ENCODE measurements at places on chromosomes 4 and X.
A peak's percentile ranks its signal among the peaks of the same experiment; 100 is the strongest.

DNA sequence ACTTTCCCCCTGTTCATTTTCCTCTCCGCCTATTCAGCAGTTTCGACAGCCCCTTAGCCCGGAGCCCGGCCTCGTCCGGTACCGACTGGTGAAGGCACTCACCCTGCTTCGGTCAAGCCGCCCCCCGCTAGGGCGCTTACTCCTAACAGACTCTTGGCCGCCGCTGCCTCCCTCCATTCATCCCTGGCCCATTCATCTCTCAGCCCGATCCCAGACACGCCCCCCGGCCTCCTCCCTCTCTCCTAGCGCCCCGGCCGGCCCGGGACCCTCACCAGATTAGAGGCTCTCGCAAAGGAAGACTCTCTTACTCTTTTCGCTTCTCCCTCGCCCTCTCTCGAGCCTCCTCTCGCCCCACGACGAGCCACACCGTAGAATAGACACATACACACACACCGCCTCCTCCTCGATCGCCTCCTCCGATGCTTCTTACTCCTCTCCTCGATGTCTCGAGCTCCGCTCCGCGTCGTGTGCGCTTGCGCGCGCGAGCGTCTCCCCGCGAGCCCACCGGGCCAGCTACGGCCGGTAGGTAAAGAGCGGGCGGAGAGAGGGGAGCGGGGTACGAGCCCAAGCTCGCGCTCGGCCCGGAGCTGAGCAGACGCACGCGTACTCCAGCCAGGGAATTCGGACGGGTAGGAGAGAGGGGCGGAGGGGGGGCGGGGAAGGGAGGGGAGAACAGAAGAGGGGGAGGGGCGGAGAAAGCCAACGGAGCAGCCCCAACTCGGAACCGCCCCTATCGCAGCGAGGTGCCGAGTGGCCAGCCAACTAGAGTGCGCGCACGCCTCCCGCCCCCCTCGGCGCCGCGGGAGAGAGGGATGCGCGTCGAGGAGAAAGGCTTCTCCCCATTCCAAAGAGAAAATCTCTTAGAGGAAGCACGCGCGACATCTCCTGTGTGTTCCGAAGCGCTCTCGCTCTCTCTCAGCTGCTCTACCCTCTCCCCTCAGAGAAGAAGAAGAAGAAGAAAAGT is at the start of gene WNK3:
Gene WNK3 (minus strand): TSS at position 633 of the 964 bp plus-strand sequence.
- DNase-seq = peak; percentile 78

- no peak for DNase-seq
Measured at GRCh38 chr4:169841776-169842175, 84.0 kb upstream of the HPF1 start.

DNA sequence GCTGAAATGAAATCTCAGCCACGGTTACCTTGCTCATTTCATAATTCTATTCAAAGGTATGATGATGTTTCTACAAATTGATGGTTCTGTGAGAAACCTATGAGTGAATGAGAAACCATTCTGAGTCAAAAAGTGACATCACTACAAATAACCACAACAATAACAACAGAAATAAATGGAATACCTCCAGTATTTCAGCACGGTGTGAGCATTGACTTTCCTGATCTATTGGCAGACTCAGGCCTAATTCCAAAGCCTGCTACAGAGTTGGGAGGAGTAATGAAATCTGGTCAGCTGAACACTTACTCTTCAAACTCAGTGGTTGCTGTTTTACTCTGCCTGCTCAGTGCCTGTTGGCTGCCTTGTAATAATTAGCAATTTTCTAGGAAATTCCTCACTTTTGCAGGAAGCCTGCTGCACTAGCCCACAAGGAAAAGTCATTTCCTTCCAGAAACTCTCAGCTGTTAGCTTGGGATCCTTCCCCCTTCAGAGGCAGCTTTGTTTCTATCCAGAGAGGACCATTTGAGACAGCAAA is 18.8 kb upstream of the SYNPO2 start:
- no peak for DNase-seq

GRCh38 chr4:72468904-72469502 is 100.0 kb downstream of the ADAMTS3 start:
- DNase-seq = peak; percentile 5

- DNase-seq = no peak
Measured at GRCh38 chr4:44098973-44099372, 349.6 kb downstream of the KCTD8 start.

- no peak for DNase-seq
Measured at GRCh38 chrX:22310779-22311178, 38.1 kb downstream of the CBLL2 start.

GRCh38 chr4:101411926-101412325 is 64.6 kb upstream of the PPP3CA start:
- DNase-seq = no peak

DNA sequence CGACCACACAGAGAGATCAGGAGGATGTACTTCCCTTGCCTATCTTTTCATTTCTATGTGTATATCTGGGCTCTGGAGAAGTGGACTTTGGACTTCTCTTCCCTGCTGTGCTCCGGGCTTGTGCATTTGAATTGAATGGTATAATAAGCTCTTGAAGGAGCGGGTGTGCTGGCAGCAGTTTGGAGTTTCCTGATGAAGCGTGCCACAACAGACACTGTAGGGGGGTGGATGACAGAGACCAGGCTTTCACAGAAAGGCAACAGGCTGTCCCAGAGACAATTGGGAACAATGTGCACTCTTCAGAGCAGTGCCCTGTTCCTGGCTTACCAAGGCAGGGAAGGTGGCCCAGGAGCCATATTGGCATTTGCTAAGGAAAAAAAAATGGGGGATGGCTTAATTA is 170.1 kb downstream of the FRMPD4 start:
- no peak for DNase-seq

DNA sequence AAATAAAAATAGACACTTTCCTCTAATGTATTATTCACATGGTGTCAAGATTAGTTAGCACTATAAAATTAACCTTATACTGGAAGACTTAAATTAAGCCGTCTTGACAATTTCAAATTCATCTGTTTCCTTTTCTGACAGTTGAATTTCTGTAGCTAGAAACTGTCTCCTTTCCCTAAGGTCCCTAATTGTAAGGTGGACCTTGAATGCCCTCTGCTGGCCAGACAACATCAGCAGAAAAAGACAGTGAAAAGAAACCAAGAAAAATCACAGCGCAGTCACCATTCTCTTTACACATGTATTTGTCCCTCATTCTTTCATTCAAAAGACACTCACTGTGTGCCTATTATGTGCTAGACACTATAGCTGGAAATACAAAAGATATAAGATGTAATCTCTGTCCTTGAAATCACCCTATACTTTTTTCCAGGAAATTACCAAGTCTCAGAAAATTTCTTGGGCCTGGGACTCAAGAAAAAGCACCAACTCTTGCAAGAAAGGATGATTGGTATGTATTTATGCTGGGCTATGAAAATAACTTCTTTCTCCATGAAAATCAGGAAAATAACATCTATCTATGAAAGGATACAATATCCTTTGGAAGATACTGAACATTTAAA is 32.7 kb upstream of the AMBN start:
- DNase-seq = peak; percentile 72

GRCh38 chr4:78592088-78592783 is 40.7 kb downstream of the ANXA3 start:
- DNase-seq = no peak

DNA sequence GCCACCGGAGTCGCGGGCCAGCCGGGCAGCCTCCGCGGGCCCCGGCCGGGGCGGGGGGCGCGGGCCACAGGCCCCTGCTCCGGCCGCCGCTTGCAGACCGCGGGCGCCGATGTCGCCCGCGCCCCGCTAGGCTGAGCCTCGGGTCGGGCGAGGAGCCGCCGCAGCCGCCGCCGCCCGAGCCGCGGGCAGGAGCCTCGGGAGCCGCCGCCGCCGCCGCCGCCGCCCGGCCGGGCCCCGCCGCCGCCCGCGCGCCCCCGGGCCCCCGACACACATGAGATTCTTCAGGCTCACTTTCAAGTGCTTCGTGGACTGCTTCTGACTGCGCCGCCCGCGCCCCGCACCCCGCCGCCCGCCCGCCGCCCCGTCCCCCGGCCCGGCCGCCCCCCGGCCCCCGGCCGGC is 345 bp downstream of the SLC6A8 start:
- no peak for DNase-seq

- DNase-seq = no peak
Measured at GRCh38 chr4:20085156-20085555, 166.5 kb upstream of the SLIT2 start.

- DNase-seq = no peak
Measured at GRCh38 chrX:118231464-118231863, 114.4 kb upstream of the WDR44 start.

DNA sequence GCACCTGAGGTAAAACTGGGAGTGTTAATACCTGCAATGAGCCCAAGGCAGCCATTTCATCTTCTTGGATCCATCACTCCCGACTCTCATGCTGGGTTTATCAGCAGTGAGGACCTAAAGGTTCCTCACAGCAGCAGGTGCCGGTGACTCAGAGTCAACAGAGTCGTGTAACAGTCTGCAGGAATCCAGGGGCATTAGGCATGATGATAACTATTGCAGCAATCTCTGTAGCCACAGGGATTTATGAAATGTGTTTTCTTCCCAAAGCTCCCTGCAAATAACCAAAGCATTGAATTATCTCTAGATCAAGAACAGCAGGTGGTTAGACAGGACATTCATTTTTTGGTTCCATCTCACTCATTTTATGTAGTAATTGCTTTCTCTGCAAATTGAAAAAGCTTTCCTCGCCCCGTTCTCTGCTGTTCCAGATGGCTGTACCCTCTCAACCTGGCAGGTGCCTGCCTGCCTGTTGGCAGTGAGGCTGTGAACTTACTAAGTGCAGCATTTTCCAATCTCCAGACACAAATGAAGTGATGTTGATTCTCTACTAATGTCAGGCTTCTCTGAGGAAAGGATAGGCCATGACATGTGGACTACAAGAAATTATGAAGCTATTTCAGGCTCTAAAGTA is 48.1 kb upstream of the TSPAN7 start:
- DNase-seq = no peak

- no peak for DNase-seq
Measured at GRCh38 chr4:111793433-111794091, 351.7 kb upstream of the FAM241A start.

DNA sequence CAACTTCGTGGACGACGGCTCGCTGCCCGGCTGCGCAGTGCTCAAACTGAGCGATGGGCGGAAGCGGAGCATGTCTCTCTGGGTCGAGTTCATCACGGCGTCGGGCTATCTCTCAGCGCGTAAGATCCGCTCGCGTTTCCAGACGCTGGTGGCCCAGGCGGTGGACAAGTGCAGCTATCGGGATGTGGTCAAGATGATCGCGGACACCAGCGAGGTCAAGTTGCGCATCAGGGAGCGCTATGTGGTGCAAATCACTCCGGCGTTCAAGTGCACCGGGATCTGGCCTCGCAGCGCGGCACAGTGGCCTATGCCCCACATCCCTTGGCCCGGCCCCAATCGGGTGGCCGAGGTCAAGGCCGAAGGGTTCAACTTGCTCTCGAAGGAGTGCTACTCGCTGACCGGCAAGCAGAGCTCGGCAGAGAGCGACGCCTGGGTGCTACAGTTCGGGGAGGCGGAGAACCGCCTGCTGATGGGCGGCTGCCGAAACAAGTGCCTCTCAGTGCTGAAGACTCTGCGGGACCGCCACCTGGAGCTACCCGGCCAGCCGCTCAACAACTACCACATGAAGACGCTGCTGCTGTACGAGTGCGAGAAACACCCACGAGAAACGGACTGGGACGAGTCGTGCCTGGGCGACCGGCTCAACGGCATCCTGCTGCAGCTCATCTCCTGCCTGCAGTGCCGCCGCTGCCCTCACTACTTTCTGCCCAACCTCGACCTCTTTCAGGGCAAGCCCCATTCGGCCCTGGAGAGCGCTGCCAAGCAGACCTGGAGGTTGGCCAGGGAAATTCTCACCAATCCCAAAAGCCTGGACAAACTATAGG is 1.5 kb downstream of the MAB21L2 start:
- no peak for DNase-seq

DNA sequence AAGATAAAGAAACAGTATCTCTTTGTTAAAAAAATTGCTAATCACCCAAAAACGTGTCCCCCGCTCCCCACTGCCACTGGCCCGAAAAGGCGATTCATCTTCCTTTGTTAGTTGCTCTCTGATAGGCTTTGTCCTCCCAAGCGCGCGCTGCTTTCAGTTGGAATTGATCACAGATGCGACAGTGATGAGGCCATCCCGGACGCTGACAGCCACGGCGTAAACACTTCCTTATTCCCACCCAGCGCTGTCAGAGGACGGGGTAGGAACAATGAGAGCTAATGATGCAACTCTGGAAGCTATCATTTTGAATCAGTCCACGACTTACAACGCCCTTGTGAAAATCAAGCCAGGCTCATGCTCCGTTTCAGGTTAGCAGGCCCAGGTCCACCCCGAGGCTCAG is 21.4 kb downstream of the SOD3 start:
- no peak for DNase-seq

GRCh38 chr4:119082661-119083060 is 53.0 kb upstream of the MYOZ2 start:
- DNase-seq = no peak

DNA sequence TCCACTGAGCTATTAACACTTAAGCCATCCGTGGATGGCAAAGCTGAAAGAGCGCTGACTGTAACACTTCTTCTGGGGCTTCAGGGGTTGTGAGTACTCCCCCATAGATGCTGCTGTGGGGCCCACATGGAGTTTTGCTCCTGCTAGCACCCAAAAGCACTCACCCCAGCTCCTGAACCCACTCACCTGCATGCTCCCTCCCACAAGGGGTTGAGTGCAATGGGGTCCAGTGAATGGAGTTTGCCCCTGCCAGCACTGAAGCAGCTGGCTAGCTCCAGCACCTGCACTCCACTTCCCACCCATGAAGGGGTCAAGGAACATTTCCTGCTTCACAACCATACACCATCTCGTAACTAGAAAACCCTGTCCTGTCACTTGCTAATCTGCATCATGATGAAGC is 78.9 kb downstream of the IL21 start:
- DNase-seq = no peak

DNA sequence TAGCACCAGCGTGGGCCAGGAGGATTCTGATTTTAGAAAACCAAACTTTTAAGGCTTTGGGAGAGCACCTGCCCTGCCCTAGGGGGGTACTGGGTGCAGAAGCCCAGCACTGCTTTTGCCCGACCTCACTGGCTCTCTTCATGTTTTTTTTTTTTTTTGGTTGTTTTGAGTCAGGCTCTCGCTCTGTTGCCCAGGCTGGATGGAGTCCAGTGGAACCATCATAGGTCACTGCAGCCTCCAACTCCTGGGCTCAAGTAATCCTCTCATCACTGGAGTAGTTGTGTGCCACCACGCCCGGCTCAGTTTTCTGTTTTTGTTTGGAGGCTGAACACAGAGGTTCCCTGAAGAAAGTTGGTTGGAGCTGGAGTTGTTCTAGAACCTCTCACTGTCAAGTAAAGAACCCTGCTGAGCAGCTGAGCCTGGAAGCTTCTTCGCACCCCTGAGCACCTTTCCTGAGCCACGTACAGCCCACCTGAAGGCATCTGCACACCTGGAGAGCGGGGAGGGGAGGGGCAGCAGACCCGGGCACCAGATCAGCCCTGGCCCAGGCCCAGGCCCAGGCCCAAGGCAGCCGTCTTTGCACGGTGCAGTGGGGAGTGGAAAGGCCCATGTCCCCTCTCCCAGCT is 49.5 kb downstream of the SHROOM2 start:
- DNase-seq = no peak

DNA sequence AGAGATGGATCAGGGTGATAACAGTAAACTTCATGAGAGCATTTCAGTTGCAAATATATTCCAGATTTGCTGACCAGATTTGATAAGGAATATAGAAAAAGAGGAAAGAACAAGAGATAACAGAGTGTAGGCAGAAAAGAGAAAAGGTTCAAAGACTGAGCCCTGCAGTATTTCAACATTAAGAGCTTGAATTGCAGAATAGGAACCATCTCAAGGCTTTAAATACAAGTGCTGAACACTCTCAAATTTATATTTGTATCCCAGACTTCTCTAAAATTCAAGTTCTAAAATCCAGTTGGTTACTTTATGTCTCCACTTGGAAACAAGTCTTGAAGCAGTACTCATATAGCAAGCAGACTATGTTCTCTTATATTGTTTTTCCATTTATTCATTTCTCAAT is 9.7 kb upstream of the MYOZ2 start:
- DNase-seq = no peak

- no peak for DNase-seq
Measured at GRCh38 chrX:76148041-76148665, 24.7 kb upstream of the PBDC1 start.

All from NCI-H510A treated with DMSO at 0.1 percent for 48 hours (cell line).